EH (cell line): ENCODE measurements at places on chromosomes 1 and 21.

- no peak for DNase-seq
Measured at GRCh38 chr1:121417325-121417923, 232.6 kb downstream of the SRGAP2C start.

DNA sequence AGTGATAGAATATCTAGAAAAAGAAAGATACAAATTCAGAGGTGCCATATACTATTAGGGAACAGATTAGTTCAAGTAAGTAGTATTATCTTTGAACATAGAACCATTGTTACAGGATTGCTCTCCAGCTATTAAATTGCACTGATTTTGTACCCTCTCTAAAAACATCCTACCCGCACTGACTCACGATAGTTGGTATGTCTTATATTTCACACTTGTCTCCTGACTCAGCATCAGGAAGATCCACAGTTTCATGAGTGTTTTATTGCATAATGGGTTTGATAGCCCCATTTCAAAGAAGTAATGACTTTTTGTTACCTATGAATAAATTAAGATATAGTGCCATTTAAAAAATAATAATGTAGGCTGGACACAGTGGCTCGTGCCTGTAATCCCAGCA lies 6.0 kb downstream of the TATDN3 start:
- peak; percentile 62 for DNase-seq

GRCh38 chr1:119081700-119082099 lies 58.8 kb downstream of the WARS2 start:
- no peak for DNase-seq

DNA sequence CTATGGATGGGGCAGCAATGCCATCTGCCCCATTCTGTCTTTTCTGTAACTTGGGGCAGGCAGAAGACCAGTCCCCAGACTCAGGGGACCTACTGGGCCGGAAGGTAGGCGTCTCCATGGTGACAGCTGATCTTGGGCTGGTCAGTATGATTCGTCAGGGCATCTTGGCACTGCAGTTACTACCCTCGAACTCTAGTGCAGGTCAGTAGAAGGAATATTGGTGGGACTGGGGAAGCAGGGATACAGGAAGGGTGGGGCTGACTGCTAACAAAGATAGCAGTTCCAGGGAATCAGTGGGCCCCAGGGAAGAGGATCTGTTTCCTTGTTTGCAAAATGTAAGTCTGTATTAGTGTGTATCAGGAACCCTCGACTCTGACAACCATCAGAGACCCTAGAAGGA lies 26.2 kb downstream of the SZT2 start:
- no peak for DNase-seq

GRCh38 chr1:202163281-202164270 lies 3.2 kb upstream of the PTPN7 start:
- no peak for DNase-seq

GRCh38 chr1:179230251-179230650 lies 774 bp upstream of the ABL2 start:
- peak; percentile 71 for DNase-seq

DNA sequence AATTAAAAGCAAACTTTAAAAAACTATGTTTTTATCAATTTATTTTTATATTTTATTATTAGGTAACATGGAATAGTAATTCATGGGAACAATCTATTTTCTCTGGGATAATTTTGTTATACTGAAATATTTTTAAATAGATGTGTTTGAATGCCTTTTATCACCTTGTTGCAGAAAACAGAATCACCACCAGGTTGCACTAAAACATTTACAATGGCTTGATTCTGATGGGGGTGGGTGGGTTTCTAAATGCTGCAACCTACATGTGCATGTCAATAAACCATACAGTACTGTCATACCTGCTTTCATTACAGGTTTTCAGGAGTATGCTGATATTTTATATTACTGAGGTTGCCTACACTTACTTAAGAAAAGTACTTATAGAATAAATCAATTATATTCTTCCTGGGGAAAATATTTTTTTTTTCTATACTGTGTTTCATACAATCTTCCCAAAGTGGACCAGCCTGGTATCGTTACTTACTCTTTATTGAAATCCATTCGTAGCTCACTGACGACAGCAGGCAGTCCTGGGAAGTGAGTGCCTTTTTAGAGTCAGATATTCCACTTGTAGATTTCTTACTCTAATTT lies 132.8 kb downstream of the PTPRC start:
- DNase-seq, result peak; percentile 38
